GM23338 (cell line): ENCODE measurements at places on chromosomes 2 and 18. TPM values are rescaled to one million over a fixed set of nuclear protein-coding genes. Genes with fewer than 3 reads are reported as not detected.
A peak's percentile ranks its signal among the peaks of the same experiment; 100 is the strongest.

DNA sequence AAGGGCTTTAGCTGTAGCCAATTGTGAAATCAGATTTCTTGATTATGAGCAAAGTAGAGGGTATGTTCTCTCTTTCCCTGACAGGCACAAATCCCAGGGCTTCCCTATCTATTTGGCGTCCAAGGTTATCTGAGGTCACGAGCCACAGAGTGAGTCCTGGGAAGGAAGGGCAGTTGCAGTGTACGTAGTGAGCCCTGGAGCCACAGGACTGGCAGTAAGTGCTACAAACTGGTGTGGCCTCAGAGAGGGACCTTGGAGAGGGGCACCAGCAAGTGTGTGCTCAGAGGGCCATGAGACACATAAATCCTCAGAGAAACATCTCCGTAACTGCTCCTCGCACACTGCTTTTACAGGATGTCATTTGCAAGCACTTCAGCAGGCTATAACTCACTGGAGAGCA, 115.5 kb upstream of the SH3BP4 start:
- H3K36me3 ChIP-seq, result no peaks in the 10 kb centered on the region
- no peak overlapping the region for H3K4me3 ChIP-seq
- H3K4me1 ChIP-seq, result no peaks in the 10 kb centered on the region
- no peaks in the 10 kb centered on the region for H3K27me3 ChIP-seq
- no peak overlapping the region for H3K27ac ChIP-seq

DNA sequence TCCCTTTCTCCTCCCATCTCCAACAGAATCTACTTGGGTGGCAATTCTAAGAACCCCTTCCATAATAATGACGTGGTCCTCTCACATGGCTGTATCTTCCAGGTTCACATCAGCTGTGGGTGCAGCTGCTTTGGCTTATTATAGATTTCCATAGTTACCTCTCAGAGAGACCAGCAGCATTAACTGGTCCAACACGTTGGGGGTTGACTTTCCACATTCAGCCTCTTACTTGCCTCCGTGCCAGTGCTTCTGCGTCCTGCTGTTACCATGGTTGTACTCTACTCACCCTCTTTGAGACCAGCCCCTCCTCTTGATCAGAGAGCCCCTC, 570.7 kb downstream of the PLCL1 start:
- no peaks in the 10 kb centered on the region for H3K4me1 ChIP-seq
- H3K27ac ChIP-seq, result no peak overlapping the region
- no peaks in the 10 kb centered on the region for H3K36me3 ChIP-seq
- H3K27me3 ChIP-seq, result no peaks in the 10 kb centered on the region
- peak; percentile 3 for DNase-seq
- H3K4me3 ChIP-seq, result no peak overlapping the region

DNA sequence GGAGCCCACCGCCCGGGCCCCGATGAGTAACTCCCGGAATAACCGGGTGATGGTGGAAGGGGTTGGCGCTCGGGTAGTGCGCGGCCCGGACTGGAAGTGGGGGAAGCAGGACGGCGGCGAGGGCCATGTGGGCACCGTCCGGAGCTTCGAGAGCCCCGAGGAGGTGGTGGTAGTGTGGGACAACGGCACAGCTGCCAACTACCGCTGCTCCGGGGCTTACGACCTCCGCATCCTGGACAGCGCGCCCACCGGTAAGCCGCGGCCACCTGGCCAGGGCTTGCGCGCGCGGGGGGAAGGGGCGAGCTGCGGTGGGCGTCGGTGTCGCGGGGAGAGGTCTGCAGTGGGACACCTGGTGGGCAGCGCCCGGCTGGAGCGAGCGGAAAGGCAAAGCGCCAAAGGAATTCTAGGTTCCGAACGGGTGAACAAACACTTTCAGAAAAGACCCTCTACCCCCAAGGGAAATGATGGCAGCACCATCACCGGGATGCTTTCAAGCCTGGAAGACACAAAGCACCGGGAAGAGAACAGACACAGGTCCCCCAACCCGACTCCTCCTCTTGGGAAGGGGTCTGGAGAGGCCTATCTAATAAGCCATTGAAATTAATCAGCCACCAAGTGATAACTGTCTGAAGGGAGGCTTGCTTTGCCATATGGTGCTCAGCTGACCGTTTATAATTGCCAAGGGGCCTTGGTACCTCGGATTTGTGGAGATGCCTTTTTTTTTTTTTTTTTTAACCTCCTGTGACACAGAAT, 1.1 kb downstream of the MIB1 start:
- H3K27ac ChIP-seq, result no peak overlapping the region
- peak; percentile 37 for DNase-seq
- H3K4me1 ChIP-seq, result peaks cover 25% of the 10 kb centered on the region
- no peaks in the 10 kb centered on the region for H3K27me3 ChIP-seq
- H3K36me3 ChIP-seq, result no peaks in the 10 kb centered on the region
- H3K4me3 ChIP-seq, result peak overlapping the region; percentile 78

The TBR1 gene
- total RNA-seq, result not detected in 2 replicates

The UGT1A8 gene
- total RNA-seq, result 0.45 TPM in 1 of 2 replicates, not detected in the other

DNA sequence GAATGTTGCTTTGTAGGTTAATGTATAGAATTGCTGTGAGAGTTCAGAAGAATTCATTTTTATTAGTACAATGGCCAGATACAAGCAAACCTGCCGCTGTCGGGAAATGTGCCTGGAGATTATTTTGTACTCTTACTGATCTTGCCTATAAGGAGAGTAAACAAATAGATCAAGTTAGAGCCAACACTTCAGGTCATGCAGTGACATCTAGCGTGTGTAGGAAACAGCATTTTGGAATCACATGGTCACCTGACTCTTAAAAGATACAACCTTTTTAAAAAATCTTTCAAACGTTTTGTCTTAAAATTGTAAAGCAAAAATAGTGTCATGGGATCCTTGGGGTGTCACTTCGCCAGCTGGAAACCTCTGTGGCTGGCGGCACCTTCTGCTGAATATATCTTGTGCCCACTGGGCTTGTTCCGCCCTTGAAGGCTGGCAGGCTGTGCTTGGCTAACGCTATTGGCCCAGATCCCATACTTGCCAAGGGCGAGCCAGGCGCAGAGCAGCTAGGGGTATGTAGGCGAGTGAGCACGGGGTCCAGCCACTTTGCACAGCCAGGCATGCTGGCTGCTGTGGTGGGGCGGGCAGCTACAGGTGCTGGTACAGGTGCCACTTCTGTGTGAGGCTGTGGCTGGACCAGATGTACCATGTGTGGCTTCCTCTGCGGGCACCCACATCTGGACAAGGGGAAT, 19.5 kb upstream of the RPRM start:
- H3K4me3 ChIP-seq, result no peak overlapping the region
- no peaks in the 10 kb centered on the region for H3K36me3 ChIP-seq
- no peaks in the 10 kb centered on the region for H3K27me3 ChIP-seq
